Stimulated activated CD8-positive, alpha-beta memory T cell treated with anti-CD3 and anti-CD28 coated beads, Interleukin-2, amount 100 ng/mL, for 48 hours (primary cell): ENCODE measurements at places on chromosomes 2 and 18.

DNA sequence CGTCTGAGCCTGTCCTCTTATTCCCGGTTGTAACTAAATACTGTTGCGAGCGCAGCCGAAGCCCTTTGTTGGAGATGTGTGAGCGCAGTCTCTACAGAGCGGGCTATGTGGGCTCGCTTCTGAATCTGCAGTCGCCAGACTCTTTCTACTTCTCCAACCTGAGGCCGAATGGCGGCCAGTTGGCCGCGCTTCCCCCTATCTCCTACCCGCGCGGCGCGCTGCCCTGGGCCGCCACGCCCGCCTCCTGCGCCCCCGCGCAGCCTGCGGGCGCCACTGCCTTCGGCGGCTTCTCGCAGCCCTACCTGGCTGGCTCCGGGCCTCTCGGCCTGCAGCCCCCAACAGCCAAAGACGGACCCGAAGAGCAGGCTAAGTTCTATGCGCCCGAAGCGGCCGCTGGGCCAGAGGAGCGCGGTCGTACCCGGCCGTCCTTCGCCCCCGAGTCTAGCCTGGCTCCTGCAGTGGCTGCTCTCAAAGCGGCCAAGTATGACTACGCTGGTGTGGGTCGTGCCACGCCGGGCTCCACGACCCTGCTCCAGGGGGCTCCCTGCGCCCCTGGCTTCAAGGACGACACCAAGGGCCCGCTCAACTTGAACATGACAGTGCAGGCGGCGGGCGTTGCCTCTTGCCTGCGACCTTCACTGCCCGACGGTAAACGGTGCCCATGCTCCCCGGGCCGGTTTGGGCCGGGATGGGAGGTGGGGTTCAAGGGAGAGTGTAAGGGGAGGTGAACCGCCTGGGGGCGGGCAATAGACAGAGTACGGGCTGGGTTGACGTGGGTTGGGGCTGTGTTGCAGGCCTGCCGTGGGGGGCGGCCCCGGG is at the start of gene HOXD12:
HOXD12 (plus strand) TSS at position 68 of the 819 bp plus-strand sequence; CDS start at position 75, 7 bp downstream.
- no peak for DNase-seq

DNA sequence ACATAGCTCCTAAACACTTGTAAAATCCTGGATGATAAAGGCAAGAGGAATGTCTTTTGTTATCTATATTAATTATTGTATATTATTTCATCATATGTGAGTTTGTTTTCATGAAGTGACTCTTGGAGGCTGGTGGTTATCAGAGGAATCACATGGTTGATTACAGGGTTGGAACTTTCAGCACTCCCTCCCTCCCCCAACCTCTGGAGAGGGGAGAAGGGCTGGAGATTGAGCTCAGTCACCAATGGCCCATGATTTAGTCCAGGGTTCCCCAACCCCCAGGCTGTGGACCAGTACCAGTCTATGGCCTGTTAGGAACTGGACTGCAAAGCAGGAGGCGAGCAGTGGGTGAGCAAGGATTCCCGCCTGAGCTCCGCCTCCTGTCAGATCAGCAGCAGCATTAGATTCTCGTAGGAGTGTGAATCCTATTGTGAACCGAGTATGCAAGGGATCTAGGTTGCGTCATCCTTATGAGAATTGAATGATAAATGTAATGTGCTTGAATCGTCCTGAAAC is 37.7 kb downstream of the FBXO48 start:
- no peak for DNase-seq

GRCh38 chr18:54019641-54020040 is 204.8 kb downstream of the MBD2 start:
- no peak for DNase-seq

GRCh38 chr2:105761931-105762515 is 17.3 kb downstream of the NCK2 start:
- DNase-seq: no peak

DNA sequence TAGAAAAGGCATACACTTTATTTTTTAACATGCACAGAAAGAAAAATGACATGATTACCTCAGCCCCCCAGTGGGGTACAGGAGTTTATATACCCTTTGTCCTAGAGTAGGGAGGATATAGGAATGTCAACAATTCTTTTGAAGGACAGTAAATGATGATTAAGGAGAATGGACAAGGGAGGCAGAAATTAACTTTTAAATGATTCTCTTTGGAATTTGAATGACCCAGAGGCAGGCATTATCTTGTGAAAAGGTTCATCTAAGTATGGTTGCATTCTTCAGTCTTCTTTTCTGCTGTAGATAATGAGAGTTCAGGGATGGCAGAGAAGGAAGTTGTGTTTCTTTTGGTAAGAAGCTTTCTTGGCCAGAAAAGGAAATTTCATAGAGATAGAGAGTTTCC is 971.3 kb downstream of the CNTNAP5 start:
- DNase-seq: no peak

GRCh38 chr2:176650104-176650837 is 381.0 kb downstream of the MTX2 start:
- DNase-seq: no peak

GRCh38 chr2:41879235-41879916 is 168.4 kb upstream of the PKDCC start:
- DNase-seq: no peak

GRCh38 chr2:64842030-64842429 is 147.2 kb upstream of the SLC1A4 start:
- DNase-seq: no peak

DNA sequence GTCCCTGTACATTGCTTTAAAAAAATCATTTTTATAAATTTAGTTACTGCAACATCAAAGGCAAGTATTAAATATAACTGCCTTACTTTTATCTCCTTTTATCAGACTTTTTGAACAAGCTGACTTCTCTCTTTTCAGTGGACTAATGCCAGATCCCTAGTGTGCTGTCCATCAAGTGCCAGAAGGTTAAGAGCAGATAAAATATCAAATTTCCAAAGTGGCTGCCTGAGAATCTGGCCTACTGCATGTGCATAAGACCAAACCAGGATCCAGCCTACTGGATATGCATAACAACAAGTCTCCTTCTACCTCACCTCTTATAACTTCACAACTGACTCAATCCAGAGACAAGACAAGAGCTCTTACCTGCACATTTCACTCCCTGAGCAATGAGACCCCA is 59.8 kb upstream of the CHRNA1 start:
- no peak for DNase-seq

- no peak for DNase-seq
These were observed 3.1 kb downstream of the GYPC start for GRCh38 chr2:126658905-126659561.

DNA sequence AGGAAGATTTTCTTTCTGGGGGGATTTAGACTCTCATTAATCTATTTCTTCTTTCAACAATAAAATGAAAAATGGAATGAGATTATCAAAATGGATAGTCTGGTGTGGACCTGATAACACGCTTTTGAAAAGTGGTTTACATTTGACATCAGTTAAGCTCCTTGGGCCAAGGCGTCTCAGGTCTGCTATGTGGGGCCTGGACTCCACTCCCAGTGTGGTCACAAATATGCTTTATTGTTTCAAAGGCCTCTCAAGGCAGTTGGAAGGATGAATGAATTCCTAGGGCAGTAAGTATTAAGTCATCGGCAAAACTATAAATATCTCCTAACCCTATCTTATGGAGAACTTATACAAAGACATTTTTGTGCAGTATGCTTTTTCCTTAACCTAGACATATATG is 74.5 kb downstream of the ETAA1 start:
- DNase-seq: no peak
